ENCODE measurements at places on chromosomes 5 and 9. TPM values are rescaled to one million over a fixed set of nuclear protein-coding genes. Genes with fewer than 3 reads are reported as not detected.

The SPATA6L gene
- 9.2 TPM for total RNA-seq

The LRRC14B gene
- total RNA-seq, result not detected

GRCh38 chr5:72994578-72994977 lies 38.7 kb downstream of the FCHO2 start:
- no peak for DNase-seq

DNA sequence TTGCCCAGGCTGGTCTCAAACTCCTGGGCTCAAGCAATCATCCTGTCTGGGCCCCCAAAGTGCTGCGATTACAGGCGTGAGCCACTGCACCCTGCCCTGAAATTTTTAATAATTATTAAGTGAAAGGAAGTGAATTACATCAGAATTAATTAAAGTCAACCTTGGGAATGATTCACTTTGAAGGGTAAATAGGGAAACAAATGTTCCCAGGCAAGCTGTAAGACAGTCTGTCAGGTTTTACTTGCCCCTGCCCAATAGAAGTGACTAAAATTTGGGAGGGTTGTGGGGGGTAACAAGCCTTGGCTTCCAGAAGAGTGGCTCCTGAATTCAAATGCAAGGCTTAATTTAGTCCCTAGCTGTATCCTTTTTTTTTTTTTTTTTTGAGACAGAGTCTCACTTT lies 1.3 kb upstream of the LIX1 start:
- no peak for DNase-seq

DNA sequence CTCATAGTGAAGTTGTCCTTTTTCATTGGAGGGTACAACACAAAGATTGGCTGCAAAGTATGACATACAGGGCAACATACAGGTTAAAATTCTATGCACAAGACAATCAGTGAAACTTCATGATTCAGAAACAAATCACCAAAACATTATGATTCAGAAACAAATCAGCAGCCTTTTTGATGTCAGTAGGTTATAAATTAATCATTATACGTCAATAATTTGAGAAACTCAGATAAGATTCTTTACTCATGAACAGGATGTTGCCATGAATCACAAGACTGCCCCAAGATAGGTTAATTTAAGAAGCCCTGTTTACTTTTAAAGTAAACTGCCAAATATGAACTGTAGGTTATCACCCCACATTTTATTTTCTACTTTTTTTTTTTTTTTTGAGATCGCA lies 62.2 kb upstream of the IL33 start:
- no peak for DNase-seq

DNA sequence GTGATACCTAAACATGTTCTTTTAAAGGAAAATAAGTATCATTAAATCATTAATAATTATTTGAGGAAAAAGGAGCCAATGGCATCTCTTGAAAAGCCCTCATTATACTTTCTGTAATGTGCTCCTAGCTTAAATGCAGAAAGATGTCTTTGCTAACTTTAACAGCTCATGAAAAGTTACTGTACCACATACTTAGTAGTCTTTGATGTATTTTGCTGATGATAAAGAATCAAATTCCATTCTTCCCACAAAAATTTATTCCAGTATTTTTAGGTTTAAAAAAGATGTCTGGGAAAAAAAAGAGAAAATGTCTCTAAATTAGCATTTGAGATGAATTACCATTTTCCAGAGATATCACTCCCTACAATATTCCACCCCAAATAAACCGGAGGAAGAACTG lies 112.5 kb downstream of the PPP2R2B start:
- no peak for DNase-seq

The CD74 gene
- 477 TPM for total RNA-seq

DNA sequence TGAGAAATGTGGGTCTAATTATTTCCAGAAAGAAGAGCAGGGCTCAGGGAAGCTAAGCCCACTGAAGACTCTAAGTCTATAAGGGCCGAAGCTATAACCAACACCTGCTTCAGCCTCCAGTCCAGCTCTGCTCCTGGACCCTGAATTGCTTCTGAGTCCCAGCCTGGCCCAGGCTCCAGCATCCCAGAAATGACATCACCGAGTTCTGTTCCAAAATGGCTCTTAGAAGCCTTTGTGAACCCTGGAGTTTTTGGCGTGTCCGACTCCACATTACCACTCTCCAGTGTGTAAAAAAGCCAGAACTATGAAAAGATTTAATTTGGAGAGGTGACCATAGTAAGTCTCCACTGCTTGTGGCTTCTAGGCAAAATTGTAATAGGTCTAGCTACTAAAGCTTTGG lies 289.9 kb downstream of the SLIT3 start:
- DNase-seq, result no peak

The PCDHB3 gene
- total RNA-seq, result not detected

- DNase-seq, result no peak
Measured at GRCh38 chr9:3292311-3292710, 233.5 kb downstream of the RFX3 start.

- DNase-seq, result no peak
Measured at GRCh38 chr5:10934783-10935355, 173.8 kb upstream of the DAP start.

GRCh38 chr9:133041958-133042357 lies 11.2 kb downstream of the GTF3C5 start:
- no peak for DNase-seq

- DNase-seq, result no peak
Measured at GRCh38 chr9:35476596-35476995, 13.3 kb upstream of the RUSC2 start.

The RNF44 gene
- total RNA-seq, result 288 TPM

DNA sequence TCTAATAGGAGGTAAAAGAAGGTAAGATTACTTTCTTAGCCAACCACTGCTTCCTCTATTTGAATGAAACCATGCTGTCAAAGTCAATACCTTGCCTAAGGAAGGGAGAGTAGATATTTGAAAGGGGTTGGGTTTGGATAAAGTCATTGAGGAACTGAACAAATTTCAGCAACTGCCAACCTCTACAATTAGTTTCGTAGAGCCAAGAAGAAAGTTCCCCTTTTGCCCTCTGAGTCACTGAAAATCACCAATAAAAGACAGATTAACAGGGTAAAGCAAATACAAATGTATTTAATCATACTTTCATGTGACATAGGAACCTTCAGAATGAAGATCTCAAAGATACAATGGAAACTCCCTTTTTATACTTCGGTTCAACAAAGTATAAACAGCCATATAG lies 615.7 kb downstream of the GABRG2 start:
- DNase-seq, result no peak

The SLC23A1 gene
- not detected for total RNA-seq

DNA sequence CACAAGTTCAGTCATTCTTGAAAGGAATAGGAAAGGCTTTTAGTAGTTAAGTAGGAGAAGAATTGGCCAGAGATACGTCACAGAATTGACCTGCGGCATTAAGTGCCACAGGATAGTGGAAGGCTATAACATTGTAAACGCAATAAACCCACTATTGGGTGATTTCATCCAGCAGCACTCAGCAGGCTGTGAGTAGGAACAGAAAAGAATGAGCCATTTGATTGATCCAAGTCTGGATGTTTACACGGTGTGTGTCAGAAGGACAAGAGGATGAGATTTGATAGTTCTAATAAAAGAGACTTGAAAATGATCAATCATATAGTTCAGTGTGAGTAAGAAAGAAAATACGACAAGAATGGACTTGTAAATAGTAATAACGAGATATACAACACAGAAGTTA lies 110.0 kb upstream of the MTAP start:
- DNase-seq, result no peak

DNA sequence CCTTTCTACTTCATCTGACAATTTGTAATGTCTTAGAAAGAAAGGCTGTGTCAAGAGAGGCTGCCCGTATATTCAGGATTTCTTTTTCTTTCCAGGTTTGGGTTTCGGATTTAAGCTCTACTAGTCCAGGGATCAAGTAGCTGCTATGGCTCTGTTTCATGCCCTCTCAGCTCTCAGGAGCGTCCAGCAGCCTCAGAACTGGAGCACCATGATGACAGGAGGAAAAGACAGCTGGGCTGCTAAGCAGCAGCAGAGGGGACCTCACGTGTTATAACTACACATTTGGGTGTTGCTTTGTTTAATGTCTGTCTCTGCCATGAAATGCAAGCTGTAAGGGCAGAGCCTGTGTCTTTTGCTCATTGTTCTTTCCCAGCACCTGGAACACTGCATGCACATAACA lies 28.5 kb downstream of the TBC1D2 start:
- DNase-seq, result no peak

The IL13 gene
- total RNA-seq, result 0.20 TPM

GRCh38 chr9:70160686-70161600 lies 97.8 kb upstream of the SMC5 start:
- DNase-seq, result no peak

DNA sequence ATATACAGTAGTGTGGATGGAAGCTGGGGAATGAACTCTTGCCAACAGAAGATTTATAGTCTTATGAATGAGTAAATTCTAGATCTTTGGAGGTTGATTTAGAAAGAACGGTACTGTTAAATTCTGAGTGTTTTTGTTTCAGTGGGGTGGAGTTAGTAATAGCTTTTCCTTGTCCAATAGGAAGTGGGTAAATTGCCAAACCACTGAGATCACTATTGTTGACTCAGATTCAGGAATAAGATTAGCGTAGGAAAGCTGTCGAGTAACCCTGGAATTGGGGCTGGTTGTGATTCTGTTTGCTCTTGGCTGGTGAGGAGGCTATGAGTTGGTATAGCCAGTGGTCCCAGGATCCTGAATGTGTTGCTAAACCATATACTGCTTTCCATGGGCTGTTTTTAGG lies 155.6 kb downstream of the ARHGAP26 start:
- no peak for DNase-seq

The DDX31 gene
- 15.5 TPM for total RNA-seq

GRCh38 chr9:77402286-77402685 lies 225.0 kb downstream of the VPS13A start:
- no peak for DNase-seq

DNA sequence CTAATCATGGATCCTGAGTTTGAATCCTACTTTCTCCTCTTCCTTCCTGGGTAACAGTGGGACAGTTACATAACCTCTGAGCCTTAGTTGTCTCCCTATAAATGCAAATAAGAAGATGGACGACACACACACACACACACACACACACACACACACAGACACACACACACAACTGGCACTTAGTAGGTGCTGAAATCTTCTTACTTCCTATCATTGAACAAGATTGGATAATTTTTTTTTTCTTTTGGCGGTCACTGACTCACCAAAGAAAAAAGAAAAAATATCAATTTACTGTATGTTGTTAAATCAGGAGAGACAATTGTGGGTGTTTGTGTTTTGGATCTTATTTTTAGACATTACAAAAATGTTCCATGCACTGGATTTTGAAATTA lies 28.4 kb upstream of the TNFSF8 start:
- no peak for DNase-seq

DNA sequence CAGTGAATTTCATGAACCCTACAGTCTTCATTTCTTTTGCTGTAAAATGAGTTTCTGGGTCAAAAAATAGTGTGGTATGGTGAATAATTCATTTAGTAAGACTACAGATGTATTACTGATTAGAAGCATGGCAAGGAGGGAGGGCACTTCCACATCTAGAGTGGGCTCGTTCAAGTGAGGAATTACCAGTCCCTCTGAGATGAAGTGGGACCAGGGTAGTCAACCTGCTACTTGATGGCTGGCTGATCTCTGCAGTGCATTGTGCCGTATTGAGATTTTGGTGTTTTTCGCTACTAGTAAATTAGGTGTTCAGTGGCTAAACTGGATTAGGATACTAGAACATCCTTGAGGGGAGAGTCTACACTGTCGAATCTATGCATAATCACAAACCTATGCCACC lies 10.8 kb downstream of the CDC37L1 start:
- DNase-seq, result no peak

- no peak for DNase-seq
Measured at GRCh38 chr5:77301447-77301883, 91.0 kb downstream of the PDE8B start.

The SPACA9 gene
- 0.52 TPM for total RNA-seq
